GM18507 (cell line): ENCODE measurements at places on chromosomes 13 and 19.
A peak's percentile ranks its signal among the peaks of the same experiment; 100 is the strongest.

GRCh38 chr13:36992362-36992761 is 6.8 kb downstream of the ALG5 start:
- DNase-seq = no peak

- DNase-seq = no peak
These were observed 332.0 kb downstream of the GPC6 start for GRCh38 chr13:93558637-93559036.

DNA sequence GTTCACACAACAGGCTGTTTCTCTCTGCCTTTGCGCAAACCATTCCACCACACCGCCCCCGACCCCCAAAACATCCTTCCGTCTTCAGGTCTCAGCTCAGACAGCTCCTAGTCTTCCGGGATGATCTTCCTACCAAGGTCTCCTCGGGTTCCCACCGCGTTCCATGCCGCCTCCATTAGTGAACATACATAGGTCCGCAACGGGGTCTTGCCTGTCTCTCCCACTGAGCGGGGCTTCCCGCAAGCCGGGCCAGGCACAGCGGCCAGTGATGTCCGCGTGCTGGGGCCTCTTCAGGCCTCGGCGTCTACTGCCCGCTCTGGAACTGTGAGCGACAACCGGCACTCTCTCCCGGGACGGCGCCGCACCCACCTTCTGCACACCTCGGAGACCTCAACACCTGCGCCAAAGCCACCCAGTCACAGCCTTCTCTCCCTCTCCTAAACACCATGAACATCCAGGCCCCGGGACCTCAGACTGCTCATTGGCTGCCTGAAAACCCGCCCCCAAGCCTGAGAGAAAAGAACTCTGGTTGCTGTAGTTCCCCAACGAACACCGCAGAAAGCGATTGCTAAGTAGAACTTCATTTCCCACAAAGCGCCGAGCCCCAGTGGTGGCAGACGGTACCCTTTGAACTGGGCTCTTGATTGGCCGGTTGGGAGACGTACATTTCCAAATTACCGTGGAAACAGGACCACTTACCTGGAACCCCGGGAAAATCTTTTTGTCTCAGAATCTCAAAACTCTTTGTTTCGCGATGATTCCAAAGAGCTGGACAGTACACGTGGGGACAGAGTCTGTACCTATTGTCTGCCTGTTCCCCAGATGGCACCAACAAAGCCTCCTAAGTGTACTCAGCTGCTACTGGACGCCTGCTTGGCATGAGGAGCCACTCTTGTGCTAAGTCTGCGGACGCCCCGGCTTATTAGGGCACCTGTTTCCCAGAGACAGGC is 9.5 kb downstream of the DYRK1B start:
- peak; percentile 79 for DNase-seq

- no peak for DNase-seq
These were observed 15.1 kb downstream of the PLPP2 start for GRCh38 chr19:275958-276646.

DNA sequence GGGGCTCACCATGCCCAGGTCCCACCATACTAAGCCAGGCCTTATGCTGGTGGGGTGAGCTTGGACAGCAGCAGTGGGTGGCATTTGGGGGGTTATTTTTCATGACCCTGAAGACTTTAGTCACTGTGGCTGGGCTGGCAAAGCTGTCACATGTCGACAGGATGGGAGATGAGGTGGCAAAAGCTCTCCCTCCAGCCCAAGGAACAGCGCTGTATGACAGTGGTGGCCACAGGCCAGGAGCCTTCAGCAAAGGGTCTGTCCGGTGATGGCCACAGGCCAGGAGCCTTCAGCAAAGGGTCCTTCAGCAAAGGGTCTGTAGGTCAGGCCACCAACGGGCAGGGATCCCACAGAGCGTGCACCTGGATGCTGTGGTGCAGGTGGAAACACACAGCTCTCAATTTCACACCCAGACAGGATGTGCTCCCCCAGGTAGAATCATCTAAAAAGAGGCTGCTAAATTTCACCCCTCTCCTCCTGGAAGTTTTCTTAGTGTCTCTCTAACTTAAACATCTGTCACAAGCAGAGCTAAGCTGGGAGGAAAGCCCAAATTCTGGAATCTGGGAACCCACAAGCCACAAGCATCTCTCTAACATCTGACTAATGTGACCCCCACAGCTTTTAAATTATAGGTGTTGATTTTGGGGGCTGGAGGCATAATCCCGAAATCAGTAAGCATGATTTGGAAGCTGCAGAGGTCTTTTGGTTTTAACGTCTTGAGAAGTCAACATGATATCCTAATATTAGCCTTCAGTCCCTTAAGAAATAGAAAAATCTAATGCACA is 23.0 kb downstream of the COL4A1 start:
- no peak for DNase-seq

DNA sequence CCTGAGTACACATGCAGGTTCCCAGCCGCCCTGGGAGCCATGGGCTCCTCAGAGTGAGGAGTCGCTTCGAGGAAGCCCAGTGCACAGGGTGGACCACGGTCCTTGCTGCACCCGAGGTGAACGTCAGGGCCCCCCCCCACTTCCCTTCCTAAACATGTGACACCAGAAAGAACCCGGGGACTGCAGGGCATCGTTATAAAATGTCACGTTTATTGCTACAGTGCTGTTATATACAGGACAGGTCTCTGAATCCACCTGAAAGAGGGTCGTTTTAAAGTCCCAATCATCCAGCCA is 3.8 kb upstream of the UQCR11 start:
- no peak for DNase-seq
